NCI-H2081 treated with DMSO at 0.1 percent for 48 hours (cell line): ENCODE measurements at places on chromosomes 3 and 15.
A peak's percentile ranks its signal among the peaks of the same experiment; 100 is the strongest.

DNA sequence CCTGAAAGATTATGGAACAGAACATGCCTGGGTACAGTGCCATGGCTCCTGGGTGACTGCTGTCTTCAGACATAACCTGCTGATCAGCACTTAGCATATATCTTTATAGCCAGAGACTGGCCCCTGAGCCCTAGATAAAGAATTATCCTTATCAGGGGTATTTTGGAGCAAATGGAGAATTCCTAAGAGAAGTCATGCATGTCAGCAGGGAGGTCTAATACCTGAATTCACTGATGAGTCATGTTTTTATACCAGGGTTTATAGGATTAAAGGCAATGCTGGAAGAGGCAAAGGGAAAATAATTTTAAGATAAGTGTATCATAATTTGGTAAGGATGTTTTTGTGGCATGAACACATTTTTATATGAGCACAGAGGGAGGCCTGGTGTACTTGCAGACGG is 159.8 kb downstream of the ADAMTSL3 start:
- DNase-seq: no peak

- peak; percentile 19 for DNase-seq
Measured at GRCh38 chr3:148083526-148084182, 614.0 kb upstream of the AGTR1 start.

GRCh38 chr3:129702934-129703712 is 96.6 kb upstream of the PLXND1 start:
- DNase-seq: no peak

DNA sequence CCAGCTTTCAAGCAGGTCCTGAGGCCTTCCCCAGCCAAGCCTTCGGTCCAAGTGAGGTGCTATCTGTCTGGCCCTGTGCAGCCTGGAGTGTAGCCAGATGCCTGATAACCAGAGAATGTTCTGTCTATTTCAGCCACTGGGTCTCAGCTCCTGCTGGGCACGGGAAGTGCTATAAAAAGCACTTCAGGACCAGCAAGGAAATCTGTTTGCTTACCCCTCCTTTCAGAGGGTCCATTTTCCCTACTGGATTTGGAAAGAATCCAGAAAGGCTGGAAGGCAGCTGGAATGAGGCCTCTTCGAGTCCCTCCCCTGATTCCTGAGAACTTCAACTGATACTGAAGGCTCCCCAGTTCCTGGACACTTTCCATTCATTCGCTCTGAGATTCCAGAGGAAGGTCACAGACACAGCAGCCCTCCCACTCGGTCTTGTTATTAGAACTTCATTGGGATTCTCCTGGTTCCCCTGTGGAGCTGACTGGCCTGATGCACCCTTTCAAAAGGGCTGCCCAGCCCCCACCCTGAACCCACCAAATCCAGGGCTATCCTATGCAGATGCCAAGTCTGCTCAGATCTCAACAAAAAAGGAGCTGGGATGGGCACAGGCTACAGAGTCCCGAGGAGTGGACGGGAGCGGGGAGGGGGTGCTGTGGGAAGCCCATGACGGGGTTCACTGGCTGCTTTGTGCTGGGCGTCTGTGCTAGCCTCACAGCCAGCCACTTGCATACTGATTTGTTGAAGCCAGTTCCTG is 70.4 kb downstream of the UMPS start:
- DNase-seq: peak; percentile 41

DNA sequence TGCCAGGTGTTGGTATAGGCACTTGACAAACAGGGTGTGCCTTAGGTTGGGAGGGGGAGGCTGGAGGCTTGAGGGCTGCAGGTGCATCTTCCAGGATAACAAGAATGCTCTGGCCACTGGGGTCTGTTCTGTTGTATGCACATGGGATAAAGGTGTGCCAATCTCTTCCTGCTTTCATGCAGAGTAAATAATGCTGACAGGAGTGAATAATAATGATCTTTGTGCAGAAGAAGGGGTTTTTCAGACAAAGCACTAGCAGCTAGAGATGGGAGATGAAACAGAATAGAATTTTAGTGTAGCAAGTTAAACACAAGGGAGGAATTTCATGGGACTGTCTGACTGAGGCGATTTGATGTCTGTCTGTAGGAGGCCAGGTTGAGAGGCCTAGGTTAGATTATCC is 1.9 kb upstream of the ROPN1 start:
- no peak for DNase-seq

DNA sequence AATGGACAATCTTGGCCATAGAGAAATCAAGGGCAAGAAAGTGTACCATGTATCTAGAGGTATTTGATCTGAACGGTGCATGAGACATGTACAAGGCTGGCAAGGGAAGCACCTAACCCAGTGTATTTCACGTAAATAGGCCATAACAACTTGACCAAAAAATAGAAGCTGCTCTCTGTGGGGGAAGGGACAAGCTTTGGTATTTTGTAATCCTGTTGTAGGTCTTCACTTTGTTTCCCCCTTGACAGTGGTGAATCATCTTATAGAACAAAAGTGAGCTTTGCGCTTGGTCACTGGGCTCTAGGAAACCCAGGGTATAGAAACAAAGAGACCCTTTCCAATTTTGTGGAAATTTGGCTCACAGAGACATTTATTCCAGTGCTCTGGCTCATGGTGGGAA is 21.0 kb downstream of the LARS2 start:
- no peak for DNase-seq

- DNase-seq: no peak
Measured at GRCh38 chr15:42707873-42708544, 28.9 kb downstream of the CDAN1 start.
